Pulmonary artery endothelial cell (primary cell): ENCODE measurements at places on chromosomes 7 and 10. TPM values are rescaled to one million over a fixed set of nuclear protein-coding genes. Genes with fewer than 3 reads are reported as not detected.

DNA sequence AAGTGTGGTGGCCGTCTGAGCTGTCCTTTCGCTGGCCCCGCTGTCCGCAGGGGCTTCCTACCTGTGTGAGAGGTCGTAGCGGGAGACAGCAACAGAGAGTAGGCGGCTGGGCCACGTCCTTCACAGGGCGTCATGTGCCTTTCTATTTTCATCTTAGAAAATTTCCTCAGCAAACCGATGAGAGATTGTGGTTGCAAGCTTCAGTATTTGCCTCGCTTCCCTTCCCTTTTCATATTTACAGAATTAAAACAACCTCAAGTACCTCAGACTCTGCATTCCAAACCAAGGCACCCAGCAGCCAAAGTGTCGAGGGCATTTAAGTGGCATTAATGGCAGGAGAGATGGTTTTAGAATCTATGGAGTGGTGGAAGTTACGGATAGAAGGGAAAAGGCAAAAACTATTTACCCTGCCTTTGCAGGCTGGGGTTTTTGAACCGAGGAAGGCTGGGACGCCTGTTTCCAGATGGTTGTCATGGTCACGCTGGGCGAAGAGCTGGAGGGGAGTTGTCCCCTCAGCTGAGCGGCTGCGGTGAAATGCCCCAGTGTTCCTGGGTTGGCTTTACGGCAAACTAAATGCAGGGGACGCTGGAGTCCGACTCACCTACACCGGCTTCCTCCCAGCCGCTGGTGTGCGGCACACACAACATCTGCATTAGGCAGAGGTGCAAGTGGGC is 41.9 kb downstream of the WIPI2 start:
- no peak for DNase-seq

DNA sequence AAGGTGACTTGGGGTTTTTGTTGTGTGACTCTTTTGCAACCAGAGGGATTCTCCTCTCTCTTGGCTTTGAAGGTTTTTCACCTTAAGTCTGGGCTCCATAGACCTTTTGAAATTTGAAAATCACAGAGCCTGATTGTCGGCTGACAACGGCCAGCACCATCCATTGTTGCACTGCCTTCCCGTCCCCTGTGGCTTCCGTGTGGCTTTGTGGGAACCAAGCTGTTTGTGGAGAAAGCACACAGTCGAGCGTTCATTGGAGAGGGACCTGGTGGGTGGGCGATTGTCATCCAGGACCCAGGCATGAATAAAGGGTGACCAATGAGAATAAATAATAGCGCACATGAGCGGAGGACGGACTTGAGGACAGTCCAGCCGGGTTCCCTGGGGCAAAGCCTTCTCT is 7.4 kb upstream of the RAMP3 start:
- DNase-seq = no peak

DNA sequence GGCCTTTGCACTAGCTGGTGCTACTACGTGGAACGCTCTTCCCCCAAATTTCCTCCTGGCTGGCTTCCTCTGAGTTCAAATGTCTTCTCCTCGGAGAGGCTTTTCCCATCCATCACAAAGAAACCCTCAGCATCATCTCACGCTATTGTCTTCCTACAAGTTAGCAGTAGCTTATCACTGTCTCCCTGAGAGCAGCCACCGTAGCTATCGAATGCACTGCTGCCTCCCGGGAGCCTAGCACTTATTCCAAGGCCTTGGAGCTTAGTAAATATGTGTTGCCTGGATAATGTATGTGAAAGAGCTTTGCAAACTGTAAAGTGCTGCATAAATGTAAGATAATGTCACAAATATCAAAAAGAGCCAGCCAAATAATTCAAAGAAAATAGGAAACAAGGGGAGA is 124.4 kb downstream of the KCNMA1 start:
- no peak for DNase-seq

DNA sequence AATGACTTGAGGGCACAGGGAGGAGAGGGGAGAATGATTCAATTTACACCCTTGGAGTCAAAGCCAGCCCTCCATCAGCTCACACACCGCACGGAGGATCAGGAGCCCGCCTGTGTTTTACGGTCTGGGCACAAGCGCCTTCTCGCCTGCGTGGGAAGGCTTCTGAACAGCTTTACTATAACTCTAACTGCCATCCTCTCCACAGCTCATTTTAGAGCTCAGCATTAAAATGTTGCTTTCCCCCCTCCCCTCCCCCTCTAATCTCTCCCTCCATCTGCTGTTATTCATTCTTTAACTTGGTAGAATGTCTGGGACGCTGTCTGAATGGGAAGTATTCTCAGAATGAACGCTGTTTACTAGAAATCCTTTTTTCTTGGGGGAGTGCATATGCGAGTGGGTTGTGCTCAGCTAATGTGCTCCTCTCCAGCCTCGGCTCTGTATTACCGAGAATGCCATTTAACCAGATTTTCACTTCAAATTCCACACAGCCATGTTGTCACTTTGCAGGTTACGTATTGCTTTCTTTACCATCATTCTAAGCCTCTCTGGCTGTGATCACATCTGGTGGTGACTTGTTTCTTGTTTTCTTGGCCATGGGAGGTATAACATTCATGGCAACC is 140.1 kb downstream of the GFRA1 start:
- DNase-seq = no peak

PODXL gene
- total RNA-seq = 62.8 and 114 TPM in 2 replicates

- DNase-seq = no peak
Measured at GRCh38 chr10:76353237-76353851, 921.9 kb downstream of the LRMDA start.

DNA sequence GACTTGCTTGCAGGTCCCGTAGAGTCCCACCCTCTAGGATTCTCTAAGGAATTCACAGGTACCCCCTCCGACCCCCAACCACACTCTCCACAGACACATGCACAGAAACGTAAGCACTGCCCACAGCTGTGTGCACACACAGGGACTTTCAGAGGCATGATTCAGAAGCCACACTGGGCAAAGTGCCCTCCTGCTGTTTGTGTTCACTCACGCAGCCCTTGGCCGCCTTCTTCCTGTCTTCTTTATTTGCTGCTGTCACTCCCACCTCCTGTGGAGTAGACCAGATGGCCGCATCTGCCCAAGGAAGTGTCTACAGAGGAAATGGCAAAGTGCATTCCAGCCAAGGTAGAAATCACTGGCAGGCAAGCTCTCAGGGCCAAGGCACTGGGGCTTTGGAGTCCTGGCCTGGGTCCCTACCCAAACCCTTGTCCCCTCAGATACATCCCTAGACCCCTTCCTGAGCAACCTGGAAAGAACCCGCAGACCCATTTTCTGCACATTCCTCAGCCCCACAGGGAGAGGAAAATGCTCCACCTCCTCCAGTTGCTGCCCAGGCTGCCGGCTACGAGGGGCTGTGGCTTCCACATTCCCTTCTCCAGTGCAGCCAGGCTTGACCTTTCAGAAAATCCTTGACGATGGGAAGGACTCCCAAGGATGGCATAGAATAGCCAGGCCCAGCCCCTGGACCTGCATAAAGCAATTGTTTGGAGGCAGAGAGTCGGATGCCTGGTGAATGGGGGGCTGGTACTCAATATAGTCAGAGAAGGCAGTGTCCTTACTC is 21.6 kb upstream of the GIMAP8 start:
- DNase-seq = no peak

- no peak for DNase-seq
Measured at GRCh38 chr10:57884965-57885617, 382.6 kb downstream of the IPMK start.

- no peak for DNase-seq
Measured at GRCh38 chr10:11243425-11244222, 226.0 kb downstream of the CELF2 start.
